Posterior vena cava (tissue), 2 donors: ENCODE measurements at places on chromosomes 7 and 10.

- DNase-seq, result peak; percentile 76
Measured at GRCh38 chr10:132548106-132548823, 10.7 kb downstream of the INPP5A start.

DNA sequence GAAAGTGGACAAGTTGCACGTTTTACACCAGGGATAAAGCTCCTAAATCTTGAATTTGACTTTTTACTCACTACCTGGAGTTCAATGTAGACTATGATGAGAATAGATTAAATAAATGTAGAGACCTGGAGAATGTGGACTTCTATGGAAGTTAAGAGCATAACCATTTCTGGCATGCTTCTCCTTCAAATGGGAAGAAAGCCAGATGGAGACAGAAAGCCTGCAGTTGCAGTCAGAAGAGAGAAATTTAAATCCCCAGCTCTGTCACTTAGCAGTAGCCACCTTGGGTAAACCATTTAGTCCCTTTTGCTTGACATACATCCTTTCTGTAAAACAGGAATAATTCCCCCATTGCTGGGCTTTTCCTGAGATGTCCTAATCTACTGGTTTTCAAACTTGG lies 355.3 kb upstream of the AUTS2 start:
- no peak for DNase-seq

- no peak for DNase-seq
Measured at GRCh38 chr10:123472606-123473005, 193.5 kb upstream of the GPR26 start.

DNA sequence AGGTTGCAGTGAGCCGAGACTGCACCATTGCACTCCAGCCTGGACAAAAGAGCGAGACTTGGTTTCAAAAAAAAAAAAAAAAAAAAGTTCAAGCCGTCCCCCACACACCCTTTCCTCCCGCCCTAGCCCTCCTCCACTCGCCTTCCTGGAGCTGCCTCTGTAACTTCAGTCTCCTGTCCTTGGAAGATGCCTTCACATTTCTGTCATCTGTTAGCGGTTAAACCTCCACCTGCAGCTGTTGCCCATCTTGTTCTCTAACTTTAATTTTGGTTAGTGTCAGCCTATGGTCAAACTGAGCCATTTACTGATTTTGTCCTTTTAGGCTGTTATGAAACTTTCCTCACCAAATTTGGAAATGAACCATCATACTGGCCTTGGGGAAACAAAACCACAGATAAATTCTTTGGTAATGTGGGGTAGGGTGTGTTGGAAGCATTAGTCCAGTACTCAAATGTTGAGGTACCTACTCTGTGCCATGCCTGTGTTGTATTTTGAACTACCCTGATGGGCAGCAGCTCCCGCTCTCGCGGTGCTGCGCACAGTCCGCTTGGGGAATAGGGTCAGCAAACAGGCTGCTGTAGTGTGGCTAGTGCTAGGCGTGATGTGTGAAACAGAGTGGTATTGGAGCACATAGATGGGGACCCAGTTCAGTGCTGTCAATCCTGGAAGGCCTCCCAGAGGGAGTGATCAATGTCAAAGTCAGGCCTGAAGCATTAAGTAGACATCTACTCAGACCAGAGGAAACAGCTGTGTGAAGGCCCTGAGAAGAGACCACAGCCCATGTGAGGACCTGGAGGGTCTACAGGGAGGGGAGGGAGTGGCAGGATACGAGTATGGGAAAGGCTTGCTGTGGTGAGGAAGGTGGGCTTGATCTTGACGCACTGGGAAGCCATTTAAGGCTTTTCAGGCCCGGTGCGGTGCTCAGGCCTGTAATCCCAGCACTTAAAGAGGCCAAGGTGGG lies 26.9 kb downstream of the SFXN4 start:
- peak; percentile 48 for DNase-seq

GRCh38 chr10:20993389-20993788 lies 96.3 kb upstream of the NEBL start:
- no peak for DNase-seq

- DNase-seq, result peak; percentile 97
Measured at GRCh38 chr10:17229016-17229716, 1.1 kb downstream of the VIM start.

DNA sequence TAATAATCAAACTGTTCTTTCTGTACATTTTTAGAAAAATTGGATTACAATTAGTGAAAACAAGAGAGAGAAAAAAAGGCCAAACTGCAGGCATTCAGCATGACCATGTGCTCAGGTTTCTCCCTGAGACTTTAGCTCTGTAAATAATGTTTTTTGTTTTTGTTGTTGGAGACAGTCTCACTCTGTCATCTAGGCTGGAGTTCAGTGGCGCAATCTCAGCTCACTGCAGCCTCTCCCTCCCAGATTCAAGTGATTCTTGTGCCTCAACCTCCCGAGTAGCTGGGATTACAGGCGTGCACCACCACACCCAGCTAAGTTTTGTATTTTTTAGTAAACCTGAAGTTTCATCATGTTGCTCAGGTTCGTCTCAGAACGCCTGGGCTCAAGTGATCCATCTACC lies 23.0 kb downstream of the BZW2 start:
- DNase-seq, result no peak

GRCh38 chr10:11451640-11452260 lies 159.7 kb downstream of the USP6NL start:
- DNase-seq, result no peak

DNA sequence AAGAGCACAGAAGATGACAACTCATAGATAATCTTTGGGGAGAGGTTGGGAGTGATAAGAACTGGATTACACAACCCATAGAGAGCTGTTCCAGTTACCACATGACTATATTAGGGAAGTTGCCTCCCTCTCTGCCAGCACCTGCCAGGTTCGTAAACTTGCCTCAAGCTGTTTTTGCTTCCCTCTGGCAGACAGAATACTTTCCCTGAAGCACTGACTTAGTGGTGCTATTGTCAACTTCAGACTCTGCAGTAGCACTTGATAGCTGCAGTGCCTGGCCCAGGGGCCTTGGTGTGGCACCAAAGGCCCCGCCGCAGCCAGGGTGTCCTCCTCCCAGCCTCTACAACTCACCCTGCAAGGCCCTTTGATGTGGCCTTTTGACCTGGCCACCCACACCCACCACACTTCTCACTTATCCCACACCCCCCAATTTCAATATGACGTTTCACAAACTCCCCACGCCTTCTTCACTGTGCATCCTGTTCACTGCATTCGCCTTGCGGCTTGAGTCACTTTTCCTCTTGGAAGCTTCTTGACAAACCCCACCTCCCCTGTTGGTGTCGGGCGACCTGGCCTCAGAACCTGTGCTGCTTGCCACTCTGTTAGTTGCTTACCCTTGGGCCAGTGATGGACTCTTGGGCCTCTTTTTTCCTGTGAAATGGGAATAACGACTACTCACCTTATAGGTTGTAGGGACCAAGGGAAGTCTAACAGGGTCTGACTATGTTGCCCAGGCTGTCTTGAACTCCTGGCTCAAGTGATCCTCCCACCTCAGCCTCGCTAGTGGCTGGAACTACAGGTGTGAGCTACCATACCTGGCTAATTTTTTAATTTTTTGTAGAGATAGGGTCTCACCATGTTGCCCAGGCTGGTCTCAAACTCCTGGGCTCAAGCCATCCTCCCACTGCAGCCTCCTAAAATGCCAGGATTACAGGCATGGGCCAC lies 50.2 kb upstream of the PODXL start:
- DNase-seq, result no peak
